ENCODE measurements at places on chromosomes 4 and X. TPM values are rescaled to one million over a fixed set of nuclear protein-coding genes. Genes with fewer than 3 reads are reported as not detected.
A peak's percentile ranks its signal among the peaks of the same experiment; 100 is the strongest.

TBX22 gene
- not detected for polyA plus RNA-seq

COL25A1 gene
- polyA plus RNA-seq: not detected

DNA sequence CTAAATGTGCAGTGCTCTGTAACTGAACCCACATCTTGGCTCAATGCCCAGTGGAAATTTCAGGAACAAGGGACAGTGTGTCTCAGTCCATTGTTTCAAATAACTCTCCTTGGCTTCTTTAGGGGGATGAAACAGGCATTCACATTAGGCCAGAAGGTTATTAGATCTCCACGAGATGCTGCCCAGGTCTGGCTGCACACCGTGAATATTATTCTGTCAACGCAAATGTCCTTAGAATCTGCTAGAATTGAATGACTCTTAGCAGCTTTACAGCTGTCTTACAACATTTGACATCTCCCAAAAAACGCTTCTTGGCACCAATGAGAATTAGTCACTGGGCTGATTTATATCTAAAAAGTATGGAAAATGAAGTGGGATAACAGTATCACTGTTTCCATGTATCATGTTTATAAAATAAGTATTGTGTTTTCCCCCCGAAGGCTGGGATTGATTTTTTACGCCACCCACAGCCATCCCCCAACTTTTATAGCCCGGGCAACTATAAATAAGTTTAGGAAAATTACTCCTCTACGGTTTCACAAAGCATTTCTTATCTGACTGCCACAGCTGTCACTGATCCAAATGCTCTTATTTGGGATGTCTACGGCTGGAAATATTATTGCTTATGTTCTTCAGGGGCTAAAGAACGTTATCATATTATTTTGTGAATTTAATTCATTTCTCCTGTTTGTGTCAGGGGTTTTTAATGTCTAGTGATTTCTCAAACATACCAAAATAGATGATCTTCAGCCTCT lies 559.7 kb upstream of the FAT1 start:
- H3K27me3 ChIP-seq: no peaks in the 10 kb centered on the region
- DNase-seq: no peak
- H3K36me3 ChIP-seq: no peaks in the 10 kb centered on the region
- no peak overlapping the region for H3K27ac ChIP-seq

SOWAHD gene
- polyA plus RNA-seq: 0.33 TPM

NXF2 gene
- not detected for polyA plus RNA-seq

- no peaks in the 10 kb centered on the region for H3K27me3 ChIP-seq
- H3K27ac ChIP-seq: no peak overlapping the region
- no peak for DNase-seq
- no peaks in the 10 kb centered on the region for H3K36me3 ChIP-seq
- no peak overlapping the region for H3K4me3 ChIP-seq
Observed at GRCh38 chr4:189162073-189162789, 778.4 kb upstream of the FRG1 start.

GRCh38 chr4:33200377-33200776 lies 2480.2 kb downstream of the PCDH7 start:
- peaks cover 2% of the 10 kb centered on the region for H3K27me3 ChIP-seq
- H3K36me3 ChIP-seq: no peaks in the 10 kb centered on the region
- H3K4me3 ChIP-seq: no peak overlapping the region
- H3K27ac ChIP-seq: no peak overlapping the region
- H3K4me1 ChIP-seq: no peaks in the 10 kb centered on the region

GRCh38 chr4:12439633-12440305 lies 1011.1 kb upstream of the HS3ST1 start:
- H3K4me3 ChIP-seq: no peak overlapping the region
- H3K36me3 ChIP-seq: no peaks in the 10 kb centered on the region
- DNase-seq: no peak
- no peaks in the 10 kb centered on the region for H3K4me1 ChIP-seq

DNA sequence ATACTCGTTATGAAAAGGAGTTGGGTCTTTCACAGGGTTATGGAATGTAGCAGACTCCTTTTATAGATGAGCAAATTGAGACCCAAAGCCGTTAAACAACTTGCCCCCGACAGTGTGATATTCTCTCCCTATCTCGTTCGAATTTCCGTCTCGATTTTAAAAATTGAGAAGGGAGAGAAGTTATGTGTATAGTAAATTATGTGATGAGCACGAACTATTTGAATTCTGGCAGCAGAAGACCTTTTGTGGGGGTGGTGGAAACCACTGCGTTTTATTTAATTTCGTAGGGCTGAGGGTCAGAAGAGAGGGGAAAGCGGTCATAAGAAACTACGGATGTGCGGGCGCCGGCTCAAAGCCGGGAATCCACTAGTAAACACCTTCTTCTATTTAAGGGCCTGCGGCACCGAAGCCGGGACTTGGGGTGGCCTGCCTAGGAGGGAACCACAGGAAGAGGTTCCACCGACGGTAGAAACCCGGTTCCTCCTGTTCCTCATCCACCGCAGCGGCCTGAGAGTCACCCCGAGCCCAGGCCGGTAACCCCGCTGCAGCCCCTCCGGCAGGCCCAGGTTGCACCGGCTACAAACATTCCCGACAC lies 1.5 kb upstream of the DDX3X start:
- peak overlapping the region; percentile 100 for H3K4me3 ChIP-seq
- peaks cover 59% of the 10 kb centered on the region for H3K4me1 ChIP-seq
- no peak for DNase-seq
- peaks cover 2% of the 10 kb centered on the region for H3K36me3 ChIP-seq

DNA sequence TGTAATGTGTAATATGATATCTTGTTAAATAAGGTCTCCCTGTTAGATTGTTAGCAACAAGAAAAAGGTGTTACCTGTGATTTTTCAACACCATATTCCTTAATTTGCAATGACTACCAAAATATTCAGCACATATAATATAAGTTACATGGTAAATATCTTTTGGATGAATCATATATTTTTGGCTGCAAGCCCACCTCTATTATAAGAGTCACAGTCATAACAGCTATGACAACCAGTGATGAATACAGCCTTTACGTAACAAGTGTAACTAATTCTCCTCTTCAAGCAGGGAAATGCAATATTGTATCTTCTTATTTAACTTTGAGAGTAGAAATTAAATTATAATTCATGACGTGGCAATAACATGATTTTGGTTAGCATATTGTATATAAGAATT lies 187.0 kb downstream of the NLGN4X start:
- no peaks in the 10 kb centered on the region for H3K4me1 ChIP-seq
- H3K4me3 ChIP-seq: no peak overlapping the region

TMPRSS11F gene
- polyA plus RNA-seq: not detected

DNA sequence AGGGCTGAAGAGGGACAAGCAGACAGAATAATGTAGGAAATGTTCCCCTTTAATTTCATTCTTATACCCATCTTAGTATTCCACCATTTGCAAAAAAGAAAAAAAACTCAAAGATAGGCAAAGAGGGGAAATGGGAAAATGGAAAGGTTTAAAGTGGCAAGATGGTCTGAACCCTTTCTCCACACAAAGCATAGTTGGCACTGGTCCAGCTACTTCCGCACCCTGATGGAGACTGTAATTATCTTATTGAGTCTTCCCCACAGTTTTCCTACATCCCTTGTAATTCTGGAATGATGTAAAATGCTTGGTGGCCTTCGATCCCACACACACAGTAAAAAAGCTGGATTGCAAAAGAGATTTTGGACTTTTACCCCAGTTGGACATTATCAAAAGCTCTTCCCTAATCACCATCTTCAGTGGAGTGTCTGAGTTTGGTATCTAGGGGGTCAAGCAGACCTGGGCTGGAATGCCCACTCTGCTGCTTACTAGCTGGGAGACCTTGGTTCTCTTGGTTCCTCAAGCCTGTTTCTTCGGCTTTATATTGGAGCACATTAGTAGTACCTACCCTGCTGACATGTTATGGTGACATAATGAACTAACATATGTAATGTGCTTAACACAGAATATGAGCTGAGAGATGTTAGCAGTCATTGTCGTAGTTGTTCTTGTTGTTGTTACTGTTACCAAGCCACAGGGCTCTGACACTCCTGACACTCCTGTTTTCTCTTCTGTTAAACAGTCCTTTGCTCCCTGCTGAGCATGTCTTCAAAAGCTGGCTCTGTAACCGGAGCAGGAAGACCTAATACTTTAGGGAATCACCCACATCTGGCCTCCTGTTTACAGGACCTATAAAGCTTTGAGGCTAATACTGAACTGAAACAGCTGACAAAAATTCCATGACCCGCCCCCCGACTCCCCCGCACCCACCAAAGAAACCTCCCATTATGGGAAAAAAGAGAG lies 4.7 kb downstream of the SRPX2 start:
- H3K27ac ChIP-seq: no peak overlapping the region
- no peaks in the 10 kb centered on the region for H3K36me3 ChIP-seq
- H3K4me1 ChIP-seq: no peaks in the 10 kb centered on the region
- DNase-seq: no peak

DNA sequence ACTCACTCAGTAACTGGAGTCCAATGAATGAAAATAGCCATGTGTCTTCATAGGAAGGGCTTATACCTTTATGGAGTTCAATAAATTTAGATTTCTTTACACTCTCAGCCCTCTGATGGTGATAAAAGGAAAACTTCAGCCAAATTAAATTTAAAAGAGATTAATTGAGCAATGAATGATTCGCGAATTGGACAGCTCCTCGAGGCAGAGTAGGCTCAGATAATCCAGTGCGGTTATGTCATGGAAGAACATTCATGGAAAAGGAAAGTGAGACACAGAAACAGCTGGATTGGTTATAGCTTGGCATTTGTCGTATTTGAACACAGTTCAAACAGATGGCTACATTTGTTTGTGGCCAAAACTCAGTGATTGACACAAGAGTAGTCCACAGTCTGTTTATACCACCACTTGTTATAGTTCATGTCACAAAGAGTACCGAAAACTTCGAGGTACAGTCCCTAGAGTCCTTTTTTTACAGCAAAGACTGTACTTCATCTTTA lies 54.6 kb upstream of the TACR3 start:
- no peaks in the 10 kb centered on the region for H3K27me3 ChIP-seq
- H3K4me3 ChIP-seq: no peak overlapping the region
- H3K27ac ChIP-seq: no peak overlapping the region
- H3K4me1 ChIP-seq: no peaks in the 10 kb centered on the region

- H3K27me3 ChIP-seq: no peaks in the 10 kb centered on the region
- no peaks in the 10 kb centered on the region for H3K4me1 ChIP-seq
- no peak for DNase-seq
- H3K4me3 ChIP-seq: no peak overlapping the region
- no peak overlapping the region for H3K27ac ChIP-seq
Observed at GRCh38 chr4:129623233-129623875, 527.4 kb downstream of the C4orf33 start.

GRCh38 chr4:105944540-105944939 lies 49.3 kb downstream of the NPNT start:
- no peaks in the 10 kb centered on the region for H3K4me1 ChIP-seq
- H3K27ac ChIP-seq: no peak overlapping the region
- no peak overlapping the region for H3K4me3 ChIP-seq
- DNase-seq: no peak

- H3K27ac ChIP-seq: no peak overlapping the region
- H3K27me3 ChIP-seq: no peaks in the 10 kb centered on the region
- peaks cover 61% of the 10 kb centered on the region for H3K4me1 ChIP-seq
- DNase-seq: no peak
- H3K36me3 ChIP-seq: no peaks in the 10 kb centered on the region
Observed at GRCh38 chr4:98612318-98613250, 45.8 kb downstream of the TSPAN5 start.

DNA sequence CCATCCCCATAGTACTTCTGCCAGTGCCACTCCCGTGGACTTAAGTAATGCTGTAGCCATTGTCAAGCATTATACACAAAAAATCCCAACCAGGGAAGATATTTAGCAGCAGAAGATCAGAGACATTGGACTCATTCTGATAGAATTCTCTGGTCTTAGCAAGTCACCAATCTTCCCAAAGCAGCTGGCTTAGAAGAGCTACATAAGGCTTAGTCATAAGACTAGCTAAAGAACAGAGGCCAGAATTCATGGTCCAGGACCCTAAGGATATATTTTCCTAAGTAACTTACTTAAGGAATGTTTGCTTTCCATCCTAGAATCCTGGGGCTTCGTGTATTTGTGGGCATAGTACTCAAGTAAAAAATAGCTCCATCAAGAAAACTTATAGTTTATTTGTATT lies 100.3 kb upstream of the SLIT2 start:
- no peaks in the 10 kb centered on the region for H3K36me3 ChIP-seq
- peaks cover 1% of the 10 kb centered on the region for H3K27me3 ChIP-seq
- no peak overlapping the region for H3K4me3 ChIP-seq
- H3K27ac ChIP-seq: no peak overlapping the region
- DNase-seq: no peak

MAP7D2 gene
- polyA plus RNA-seq: not detected

HEPH gene
- polyA plus RNA-seq: not detected

DNA sequence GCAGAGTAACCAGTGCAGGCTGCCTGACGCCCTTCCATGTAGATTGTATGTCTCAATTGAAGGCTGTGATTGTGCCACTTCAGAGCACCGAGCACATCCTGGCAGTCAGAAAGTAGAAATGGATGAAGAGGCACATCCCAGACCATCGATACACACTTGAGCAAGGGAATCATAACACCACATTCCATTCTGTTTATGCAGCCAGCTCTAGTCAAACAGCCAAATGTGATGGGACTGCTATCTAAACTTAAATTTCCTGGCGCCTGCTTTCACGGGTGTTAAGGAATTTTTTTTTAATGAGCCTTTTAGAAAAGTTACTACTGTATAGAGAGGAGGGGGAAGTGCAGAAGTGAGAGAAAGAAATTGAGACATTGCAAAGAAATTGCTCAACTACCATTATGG lies 84.4 kb downstream of the PPARGC1A start:
- H3K36me3 ChIP-seq: no peaks in the 10 kb centered on the region
- no peak for DNase-seq
- H3K27me3 ChIP-seq: no peaks in the 10 kb centered on the region
- no peak overlapping the region for H3K27ac ChIP-seq
- no peak overlapping the region for H3K4me3 ChIP-seq

DNA sequence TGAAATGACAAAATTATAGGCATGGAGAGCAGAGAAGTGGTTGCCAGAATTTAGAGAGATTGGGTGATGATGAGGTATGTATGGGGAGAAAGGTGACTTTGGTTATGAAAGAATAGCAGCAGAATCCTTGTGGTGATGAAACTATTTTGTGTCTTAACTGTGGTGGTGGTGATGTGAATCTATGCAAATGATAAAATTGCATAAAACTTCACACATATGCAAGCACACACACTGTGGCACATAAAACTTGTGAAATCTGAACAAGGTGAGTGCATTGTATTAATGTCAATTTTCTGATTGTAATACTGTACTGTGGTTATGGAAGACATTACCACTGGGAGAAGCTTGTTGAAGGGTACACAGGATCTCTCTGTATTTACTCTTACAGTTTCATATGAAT lies 91.0 kb downstream of the IL15 start:
- H3K4me3 ChIP-seq: no peak overlapping the region
- no peak for DNase-seq
- peaks cover 25% of the 10 kb centered on the region for H3K36me3 ChIP-seq
- no peaks in the 10 kb centered on the region for H3K27me3 ChIP-seq

DNA sequence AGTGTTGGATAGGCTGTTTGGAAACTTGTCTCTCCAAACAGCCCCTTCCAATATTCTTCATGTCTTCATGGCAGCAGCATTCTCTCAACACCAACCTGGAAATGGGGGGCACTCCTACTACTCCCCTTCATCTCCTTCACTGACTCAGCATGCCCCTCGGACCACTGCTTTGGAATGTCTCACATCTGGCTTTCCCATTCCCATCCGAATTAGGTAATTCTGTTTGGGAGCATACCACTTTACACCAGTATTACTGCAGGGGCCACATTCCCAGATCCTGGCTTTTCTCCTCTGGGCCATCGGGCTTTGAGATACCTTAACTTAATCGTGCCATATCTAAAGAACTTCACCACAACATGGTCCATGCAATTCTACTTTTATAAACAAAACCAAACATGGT lies 100.8 kb downstream of the MAML3 start:
- DNase-seq: no peak
- H3K4me1 ChIP-seq: peaks cover 30% of the 10 kb centered on the region
- H3K27me3 ChIP-seq: peaks cover 36% of the 10 kb centered on the region
- H3K36me3 ChIP-seq: no peaks in the 10 kb centered on the region
- H3K4me3 ChIP-seq: no peak overlapping the region
- no peak overlapping the region for H3K27ac ChIP-seq
